ENCODE measurements at places on chromosomes 1 and 21.

DNA sequence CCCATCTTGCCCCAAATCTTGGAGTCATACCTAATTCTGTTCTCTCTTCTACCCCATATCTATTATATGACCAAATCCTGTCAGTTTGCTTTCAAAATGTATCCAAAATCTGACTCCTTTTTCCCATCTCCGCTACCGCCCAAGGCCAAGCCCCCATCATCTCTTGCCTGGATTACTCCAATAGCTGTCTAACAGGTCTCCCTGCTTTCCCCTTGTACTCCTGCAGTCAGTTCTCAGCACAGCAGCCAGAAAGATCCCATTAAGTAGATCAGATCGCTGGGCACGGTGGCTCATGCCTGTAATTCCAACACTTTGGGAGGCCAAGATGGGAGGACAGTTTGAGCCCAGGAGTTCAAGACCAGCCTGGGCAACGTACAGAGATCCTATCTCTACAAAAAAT is 19.8 kb downstream of the IQGAP3 start:
- no peak for DNase-seq

DNA sequence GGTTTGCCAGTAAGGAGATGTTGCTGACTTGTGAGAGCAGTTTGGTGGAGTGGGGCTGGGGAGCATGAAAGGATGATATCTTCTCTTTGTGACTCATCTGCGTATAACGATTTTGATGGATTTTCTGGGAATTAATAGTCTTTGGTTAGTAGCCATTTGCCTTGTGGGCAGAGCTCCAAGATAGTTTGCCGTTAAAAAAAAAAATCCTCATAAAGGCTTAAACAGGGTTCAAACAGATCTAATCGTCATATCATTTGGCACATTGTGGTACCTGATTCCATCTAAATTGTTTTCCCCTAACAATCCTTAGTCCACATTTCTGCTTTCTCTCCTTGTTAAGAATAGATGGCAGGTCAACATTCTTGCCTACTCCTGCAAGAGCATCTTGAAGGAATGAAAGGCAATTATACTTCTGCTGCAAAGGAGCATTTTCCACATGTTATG is 168.0 kb downstream of the PPP1R12B start:
- no peak for DNase-seq

GRCh38 chr1:84842748-84843231 is 50.2 kb downstream of the LPAR3 start:
- DNase-seq, result no peak

- no peak for DNase-seq
Observed at GRCh38 chr1:40305451-40305850, 11.6 kb downstream of the COL9A2 start.
